SK-N-DZ (cell line): ENCODE measurements at places on chromosomes 5 and 9.

GRCh38 chr9:90288275-90288639, 354.4 kb downstream of the DIRAS2 start:
- DNase-seq = no peak

GRCh38 chr9:94782355-94783101, 56.0 kb downstream of the AOPEP start:
- DNase-seq = no peak

DNA sequence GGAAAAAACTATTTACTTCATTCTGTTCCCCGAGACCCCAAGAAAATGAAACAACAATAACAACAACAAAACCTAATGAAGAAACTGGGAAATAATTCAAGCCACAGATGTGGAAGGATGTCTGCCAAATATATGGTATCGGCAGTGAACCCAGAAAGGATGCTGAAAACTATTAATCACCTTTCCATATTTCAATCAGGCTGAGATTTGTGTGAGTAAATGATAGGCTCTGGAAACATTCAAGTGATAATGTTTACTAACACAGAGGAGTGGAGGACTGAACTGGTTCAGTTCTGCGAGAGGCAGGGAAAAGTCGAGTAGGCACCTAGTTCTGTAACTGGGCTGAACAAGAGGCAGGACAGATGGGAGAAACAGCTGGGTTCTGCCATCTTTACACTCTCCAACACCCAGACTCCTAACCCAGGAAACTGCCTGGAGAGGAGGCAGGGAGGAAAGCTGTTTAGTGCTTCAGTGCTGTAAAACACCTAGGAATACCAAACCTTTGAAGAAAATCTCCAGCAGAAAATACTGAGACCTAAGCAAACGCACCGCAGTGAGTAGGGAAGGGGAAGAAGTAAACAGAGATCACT, 96.8 kb upstream of the GNA14 start:
- DNase-seq = no peak

DNA sequence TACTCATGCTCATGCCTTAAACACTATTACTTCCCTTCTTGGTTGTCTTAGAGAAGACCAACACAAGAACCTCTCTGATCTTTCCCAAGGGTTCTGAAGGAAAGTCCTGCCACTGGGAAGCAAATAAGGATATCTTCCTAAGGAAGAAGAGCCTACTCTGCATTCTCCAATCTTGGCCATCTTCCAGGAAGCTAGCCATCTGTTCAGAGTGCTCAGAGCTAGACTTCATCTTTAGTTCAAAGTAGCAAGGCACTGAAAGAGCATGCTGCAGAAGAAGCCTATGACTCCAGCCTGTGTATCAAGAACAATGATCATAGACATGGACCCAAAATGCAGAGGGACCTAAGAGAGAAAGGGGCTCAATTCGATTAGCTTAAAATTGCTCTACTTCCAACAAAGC, 114.7 kb downstream of the KIAA0825 start:
- DNase-seq = no peak

DNA sequence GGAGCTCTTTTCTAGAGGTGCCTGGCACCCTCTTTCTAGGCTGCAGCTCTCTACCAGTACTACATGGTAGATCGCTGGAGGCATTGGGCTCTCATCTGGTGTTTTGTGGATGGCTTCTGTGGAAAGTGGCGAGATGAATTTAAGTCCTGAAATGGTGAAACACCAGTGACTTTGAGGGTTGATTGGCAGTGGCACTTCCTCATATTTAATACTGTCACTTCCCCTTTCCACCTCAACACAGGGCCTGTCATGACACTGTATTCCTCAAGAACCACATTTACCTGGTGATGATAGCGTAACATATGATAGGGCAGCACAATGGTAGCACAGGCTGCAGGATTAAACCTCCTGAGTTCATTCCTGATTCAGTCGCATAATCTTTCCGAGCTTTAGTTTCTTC, 132.1 kb downstream of the KDM4C start:
- no peak for DNase-seq

- DNase-seq = no peak
These were observed 36.4 kb downstream of the ETF1 start for GRCh38 chr5:138506370-138507306.

DNA sequence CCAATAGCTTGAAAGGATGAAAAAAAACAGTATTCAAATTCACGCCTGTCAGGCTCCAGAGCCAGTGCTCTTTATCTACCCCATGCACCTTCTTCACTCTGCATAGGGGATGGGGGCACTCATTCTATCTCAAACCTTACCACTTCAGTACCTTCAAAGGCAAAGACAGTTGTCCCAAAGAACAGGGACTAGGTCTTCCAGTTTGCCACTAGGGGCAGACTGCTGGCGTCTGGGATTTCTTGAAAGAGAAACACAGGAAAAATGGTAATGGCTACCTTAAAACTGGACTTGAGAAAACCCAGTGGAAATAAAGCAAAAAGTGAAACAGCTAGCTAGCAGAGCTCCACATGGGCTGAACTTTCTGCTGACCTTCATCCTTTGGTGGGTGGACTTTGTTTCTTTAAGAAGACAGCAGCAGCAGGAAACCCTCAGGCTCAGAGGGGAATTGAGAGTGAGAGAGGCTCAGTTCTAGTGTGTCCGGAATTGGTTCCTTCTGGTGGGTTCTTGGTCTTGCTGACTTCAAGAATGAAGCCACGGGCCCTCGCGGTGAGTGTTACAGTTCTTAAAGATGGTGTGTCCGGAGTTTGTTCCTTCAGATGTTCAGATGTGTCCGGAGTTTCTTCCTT, 41.0 kb upstream of the SLC36A1 start:
- peak; percentile 13 for DNase-seq

- DNase-seq = no peak
These were observed 24.0 kb downstream of the CSF1R start for GRCh38 chr5:150062216-150062922.

DNA sequence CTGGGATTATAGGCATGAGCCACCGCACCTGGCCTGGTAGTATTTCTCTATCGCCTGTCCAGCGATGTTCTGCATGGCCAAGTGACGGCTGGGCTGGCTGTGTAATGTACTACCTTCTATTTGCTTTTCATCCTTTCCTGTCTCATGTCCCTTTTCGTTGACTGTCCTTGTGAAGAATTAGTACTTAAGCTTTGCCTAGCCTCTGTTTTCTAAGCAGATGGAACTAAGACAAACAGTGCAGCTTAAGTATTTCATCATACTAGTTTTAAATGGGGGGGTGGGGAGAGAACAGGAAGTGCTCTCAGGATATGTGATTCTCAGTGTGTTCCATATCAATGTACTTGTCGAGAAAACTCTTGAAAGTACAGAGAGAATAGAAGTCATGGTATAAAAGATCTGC, 31.7 kb upstream of the CCL21 start:
- DNase-seq = no peak

GRCh38 chr9:128127568-128127989, at the start of gene PTGES2:
PTGES2 (minus strand) TSS chr9:128127729; CDS start chr9:128127717, 12 bp downstream.
- DNase-seq = peak; percentile 87

GRCh38 chr9:115524453-115525059, 406.6 kb upstream of the TNC start:
- DNase-seq = peak; percentile 62

DNA sequence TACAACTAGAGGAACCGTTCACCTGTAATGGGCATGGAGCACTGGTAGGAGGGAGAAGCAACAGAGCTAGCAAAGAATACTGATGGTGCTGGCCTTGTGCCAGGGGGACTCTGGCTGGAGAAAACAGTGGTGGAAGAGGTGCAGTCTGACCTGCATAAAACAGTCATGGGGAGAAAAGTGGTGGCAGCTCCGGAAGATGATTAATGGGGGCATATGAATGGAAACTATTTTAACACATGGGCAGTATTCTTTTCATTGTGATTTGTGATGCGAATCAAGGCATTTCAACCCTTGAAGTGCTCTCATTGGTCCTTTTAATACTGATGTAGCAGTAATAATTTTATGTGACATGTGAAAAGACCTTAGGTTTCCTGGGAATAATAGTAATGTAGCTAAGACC, 219.6 kb downstream of the ADAMTS6 start:
- DNase-seq = no peak

GRCh38 chr5:92567831-92568450, 1013.1 kb downstream of the NR2F1-AS1 start:
- DNase-seq = no peak

DNA sequence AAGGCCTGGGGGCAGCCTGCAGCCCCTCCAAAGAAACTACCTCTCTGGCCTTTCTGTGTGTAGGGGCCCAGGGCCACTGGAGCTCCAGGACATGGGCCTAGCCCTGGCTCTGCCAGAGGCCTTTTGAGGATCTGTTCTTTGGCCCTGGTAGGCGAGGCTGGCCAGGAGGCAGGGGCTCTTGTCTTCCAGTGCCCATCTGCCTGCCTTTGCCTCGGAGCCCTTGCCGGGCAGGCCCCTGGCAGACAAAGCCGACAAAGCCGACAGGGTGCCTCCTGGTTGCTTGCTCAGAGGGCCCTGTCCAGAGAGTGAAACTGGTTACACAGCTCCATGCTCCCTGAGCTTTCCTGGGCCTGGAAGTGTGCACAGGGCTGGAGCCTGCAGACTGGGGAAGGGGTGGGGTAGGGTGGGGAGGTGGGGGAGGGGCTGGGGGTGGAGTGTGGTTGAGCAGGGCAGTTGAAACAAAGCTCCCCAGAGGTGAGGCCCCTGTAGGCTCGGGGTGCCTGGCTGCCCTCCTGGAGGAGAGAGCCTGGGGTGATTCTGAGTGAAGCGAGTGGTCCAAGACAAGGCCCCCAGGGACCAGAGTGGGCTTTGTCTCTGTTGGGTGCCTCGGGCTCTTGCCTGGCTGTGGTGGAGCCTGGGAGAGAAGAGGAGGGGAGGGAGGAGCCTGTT, 29.3 kb downstream of the PTPA start:
- peak; percentile 63 for DNase-seq

DNA sequence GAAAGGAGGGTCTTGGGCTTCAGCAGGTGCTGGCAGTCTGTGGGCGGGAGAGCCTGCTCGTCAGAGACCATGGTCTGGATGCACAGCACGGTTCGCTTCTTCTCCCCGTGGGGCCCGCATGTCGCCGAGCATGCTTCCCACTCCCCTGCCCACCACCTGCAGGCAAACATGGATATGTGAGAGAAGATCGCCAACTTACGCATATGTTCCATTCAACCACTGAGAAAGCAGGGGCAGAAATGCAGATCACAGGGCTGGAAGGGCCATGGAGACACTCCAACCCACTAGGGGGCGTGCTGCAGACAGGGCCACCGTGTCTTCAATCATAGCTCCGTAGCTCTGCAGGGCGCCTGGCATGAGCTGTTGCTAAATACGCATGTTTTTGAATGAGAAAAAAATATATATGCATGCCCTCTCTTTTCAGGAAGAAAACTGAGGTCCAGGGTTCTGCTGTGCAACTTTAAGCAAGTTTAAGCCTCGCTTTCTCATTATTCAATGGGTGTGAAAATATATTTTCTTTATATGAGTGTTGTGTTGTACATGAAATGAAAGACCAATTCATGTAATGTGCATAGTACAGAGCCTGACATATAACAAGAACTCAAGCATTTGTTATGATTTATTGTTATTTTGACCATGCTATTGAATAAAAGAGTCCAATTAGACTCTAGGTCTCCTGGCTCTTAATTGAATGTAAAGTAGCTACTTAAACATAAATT, 148.0 kb downstream of the TARS1 start:
- no peak for DNase-seq

DNA sequence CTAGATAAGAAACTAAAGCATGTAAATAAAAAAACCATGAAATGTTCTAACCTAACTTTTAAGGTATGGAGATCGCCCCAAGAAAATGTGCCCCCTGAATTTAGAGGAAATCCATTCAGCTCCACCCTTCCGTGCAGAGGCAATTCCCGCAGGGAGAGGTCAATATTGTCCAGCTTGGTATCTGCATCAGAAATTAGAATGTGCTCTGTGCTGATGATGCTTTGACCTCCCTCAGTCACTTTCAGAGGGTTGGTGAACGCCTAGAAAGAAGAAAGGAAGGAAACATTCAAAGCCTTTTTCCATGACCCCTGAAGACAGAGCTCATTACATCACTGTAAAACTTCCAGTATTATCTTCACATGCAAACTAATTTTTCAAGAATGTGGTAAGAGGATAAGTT, 91.0 kb downstream of the FREM1 start:
- no peak for DNase-seq

- DNase-seq = no peak
These were observed 19.3 kb upstream of the PPP2CA start for GRCh38 chr5:134245101-134245604.

DNA sequence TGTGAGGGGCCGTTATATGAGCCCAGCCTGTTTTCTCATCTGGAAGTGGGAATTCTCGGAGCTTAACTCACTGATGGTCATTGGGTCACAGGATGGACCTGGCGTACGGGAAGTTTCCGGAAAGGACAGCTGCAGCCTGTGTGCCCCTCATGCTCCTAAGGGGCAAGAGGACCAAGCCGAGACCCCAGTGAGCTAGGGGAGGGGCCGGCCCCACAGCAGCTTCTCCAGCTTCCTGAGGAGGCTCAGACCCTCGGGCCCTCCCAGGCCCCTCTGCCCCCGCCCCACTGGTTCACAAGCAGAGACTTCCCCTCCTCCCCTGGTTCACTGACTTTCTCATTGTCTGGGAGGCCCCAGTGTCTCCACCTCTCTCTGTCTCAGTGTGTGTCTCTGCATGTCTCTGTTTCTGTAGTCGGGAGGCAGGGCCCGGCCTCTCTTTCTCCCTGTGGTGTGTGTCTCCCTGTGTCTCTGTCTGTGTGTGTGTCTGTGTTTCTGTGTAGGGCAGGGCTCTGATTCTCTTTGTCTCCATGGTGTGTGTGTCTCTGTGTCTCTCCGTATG, 32.3 kb upstream of the FIBCD1 start:
- no peak for DNase-seq

DNA sequence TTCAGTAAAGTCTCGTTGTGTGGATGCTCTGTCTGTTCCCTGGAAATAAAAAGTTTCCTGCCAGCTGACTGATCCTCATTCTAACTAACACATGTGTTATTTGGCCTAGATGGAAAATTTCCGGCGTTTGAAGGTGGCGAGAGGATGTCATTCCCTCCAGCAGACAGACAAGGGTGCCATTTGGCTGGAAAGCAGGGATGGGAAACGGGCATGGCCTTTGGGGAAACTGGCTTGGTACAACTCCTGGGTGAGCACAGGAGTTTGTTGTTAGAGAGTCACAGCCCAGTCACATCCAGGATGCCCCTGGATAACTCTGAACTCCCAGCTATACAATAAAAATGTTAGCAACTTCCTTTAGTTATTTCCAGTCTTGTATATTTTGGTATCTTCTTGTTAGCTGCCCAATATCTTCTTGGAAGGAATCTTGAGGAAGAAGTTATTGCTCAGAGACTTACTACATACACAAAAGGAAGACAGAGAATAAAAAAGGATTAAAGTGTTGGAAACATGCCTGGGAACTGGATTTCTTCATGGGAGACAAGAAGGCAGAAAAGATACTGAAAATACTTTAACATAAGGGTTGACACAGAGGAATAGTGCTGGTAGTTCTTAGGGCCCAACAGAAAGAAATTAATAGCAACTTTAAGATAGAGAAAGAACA, 41.9 kb downstream of the TEK start:
- no peak for DNase-seq

DNA sequence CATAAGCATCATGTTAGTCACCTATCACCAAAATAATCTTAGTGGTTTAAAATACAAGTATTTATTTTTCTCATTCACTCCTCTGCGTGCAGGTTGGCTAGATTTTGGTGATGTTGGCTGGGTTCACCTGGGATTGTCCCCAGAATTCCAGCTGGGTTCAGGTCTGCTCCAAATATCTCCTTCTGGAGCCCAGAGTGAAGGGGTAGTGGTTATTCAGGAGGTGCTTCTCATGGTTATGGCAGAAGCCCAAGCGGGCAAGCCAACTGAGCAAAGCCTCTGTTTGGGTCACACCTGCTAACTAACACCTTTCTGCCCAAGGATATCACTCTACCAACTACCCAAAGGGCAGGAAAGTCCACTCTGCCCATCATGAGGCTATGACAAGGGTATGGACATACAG, 4.7 kb upstream of the SLC25A46 start:
- DNase-seq = no peak

GRCh38 chr9:99356512-99356971, 134.5 kb downstream of the SEC61B start:
- no peak for DNase-seq
